ENCODE measurements at places on chromosomes 5 and 9.

DNA sequence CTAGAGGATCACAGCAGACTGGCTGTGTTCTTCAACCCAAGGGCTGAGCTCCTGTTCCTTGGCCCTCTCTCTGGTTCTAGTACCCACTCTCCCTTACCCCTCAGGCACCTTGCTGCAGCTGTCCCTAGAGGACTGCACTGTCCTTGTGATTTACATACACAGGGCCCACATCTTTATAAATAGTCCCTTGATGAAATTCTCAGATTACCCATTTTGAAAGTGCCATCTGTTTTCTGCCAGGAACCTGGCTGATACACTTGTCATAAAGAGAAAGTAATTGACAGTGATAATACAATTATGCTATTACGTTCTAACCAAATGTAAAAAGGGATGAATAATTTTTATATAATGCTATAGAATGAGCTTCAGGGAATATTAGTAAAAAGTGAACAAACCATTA lies 16.5 kb upstream of the SPARC start:
- no peak for DNase-seq

DNA sequence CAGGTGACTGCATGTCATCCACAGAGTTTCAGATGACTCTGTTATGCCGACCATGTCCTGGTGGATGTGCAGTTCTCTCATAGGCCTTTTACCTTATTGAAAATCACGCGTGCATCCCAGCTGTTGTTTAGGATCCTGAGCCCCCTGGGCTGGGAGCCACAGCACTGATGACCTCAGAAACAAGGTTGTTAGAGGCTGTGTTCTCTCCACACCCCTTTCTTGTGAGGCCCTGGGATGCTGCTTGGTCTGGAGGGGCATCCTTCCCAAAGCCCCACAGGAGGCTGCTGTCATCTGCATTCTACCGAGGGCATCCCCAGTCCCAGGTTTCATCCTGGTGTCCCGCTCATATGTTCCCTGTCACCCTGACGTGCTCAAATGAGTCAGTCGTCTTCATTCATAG lies 76.5 kb upstream of the IRX4 start:
- DNase-seq = no peak

DNA sequence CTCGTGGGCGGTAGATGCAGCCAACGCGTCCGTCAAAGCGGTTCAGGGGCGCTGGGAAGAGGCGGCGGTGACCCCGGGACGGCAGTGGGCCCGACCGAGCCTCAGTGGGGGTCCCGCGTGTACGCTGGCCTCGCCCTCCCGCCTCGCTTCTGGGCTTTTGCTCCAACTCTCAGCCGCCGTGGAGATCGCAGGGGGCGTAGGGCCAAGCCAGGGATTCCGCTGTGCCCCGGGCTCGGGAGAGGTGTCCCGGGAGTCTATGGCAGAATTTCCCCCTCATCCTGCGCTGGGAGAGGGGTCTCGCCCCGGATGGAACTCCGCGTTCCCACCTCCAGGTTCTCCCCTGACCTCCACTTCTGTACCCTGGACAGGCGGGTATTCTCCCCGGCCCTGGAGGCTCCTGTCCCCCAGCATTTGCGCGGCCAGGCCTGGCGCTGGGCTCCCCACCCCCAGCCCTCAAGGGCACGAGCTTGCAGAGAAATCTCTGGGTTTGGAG lies 131.9 kb downstream of the MRPL36 start:
- DNase-seq = no peak

DNA sequence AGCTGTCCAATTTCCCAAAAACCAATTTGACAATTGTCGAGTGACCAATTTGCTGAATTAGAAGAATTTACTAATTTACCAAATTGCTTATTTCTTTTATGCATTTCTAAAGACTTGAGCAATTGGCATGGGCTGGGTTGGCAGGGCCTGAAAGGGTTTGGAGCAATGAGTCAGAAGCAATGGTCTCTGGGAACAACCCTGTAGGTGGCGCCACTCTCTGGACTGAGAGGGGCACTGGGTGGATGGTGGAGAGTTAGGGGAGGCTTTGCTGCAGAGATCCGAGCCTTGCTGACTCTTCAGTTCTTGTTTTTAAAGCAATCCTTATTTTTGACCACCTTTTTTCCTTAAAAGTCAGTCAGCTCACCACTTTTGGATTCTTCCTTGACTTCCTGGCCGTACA lies 71.5 kb upstream of the RPS23 start:
- DNase-seq = no peak

DNA sequence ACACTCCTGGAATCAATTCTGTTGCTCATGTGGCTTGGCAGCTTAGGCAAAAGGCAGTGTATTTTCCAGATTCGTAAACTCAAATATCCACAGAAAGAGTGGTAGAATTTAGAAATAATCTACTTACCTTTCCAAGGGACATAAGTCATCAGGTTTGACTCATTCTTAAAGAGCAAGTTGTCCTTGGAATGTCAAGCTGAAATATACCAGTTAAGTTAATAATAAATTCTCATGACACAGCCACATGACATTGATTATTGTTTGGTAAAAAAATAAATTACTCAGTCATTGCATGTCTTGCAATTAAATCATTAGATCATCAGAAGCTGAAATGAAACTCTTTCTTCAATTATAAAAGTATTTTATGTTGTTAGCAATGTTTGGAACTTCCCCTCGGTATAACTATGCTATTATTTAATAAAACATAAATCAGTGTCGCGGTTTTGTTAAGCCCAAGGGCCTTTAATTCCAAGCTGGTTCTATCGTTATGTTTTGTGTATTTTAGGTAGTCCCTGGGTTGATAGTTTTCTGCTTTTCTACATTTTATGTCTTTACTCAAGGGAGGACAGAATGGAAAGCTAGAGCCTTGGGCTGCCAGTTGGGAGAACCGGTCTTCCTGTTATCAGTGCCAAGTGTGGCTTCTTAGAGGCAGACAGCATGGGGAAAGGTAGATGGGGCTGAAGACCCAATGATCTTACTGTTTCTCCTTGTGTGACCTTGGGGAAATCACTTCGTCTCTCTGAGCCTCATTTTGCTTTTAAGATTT lies 79.3 kb upstream of the PRLR start:
- no peak for DNase-seq

- no peak for DNase-seq
These were observed 95.8 kb downstream of the PCSK1 start for GRCh38 chr5:96337048-96337781.

GRCh38 chr5:14108170-14108996 lies 34.8 kb upstream of the TRIO start:
- DNase-seq = peak; percentile 54

DNA sequence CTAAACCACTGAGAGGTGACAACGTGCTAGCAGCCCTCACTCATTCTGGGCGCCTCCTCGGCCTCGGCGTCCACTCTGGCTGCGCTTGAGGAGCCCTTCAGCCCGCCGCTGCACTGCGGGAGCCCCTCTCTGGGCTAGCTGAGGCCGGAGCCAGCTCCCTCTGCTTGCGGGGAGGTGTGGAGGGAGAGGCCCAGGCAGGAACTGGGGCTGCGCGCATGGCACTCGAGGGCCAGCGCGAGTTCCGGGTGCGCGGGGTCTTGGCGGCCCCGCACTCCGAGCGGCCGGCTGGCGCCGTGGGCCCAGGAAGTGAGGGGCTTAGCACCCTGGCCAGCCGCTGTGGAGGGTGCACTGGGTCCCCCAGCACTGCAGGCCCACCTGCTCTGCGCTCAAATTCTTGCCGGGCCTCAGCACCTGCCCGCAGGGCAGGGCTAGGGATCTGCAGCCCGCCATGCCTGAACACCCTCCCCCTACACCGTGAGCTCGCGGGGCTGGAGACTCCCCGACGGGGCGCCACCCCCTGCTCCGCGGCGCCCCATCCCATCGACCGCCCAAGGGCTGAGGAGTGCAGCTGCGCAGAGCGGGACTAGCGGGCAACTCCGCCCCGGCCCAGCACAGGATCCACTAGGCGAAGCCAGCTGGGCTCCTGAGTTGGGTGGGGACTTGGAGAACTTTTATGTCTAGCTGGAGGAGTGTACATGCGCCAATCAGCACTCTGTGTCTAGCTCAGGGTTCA lies 11.8 kb upstream of the UBE2D2 start:
- DNase-seq = no peak

All from HuH-7.5 (cell line).